ENCODE measurements at places on chromosomes 3 and 15.

DNA sequence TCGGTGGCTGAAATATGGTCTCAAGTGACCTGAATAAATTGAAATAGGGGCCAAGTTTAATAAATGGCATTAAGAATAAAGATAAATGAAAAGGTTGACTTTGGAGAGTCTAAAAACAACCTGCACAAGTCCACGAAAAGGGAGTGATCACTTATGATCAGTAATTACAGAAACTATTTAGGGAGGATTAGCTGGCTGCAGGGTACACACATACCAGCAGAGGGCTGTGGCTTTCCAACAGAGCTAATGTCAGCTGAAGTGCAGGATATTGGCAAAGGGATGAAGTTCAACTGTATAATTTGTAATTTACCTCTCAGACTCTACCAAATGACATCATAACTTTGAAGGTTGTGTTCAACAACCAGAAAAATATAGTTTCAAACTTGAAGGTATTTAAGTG, 86.8 kb downstream of the SYNPR start:
- DNase-seq = no peak

DNA sequence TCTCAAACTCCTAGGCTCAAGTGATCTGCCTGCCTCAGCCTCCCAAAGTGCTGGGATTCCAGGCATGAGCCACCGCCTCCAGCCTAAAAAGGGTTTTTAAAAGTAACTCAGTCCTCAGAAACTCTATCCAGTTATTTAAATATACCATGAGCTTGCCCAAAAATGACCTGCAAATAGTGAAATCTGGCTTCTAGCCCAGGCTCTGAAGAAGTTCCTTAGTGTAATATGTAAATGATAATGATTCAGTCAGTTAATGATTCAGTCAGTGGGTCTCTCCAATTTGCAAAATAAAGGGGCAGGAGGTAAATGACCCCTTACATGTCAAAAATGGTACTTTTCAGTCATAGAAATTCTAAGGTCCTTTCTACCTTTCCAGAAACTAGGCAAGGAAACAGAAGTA, 28.8 kb downstream of the LRRC2 start:
- no peak for DNase-seq

- no peak for DNase-seq
These were observed 171.7 kb downstream of the RORA start for GRCh38 chr15:61057376-61057775.

GRCh38 chr3:153038779-153039178, 123.2 kb upstream of the RAP2B start:
- no peak for DNase-seq

- DNase-seq = no peak
These were observed 12.9 kb downstream of the SPINT1 start for GRCh38 chr15:40856746-40857145.

GRCh38 chr3:16369276-16369675, 104.3 kb downstream of the OXNAD1 start:
- DNase-seq = no peak

GRCh38 chr3:42673082-42673481, 12.3 kb upstream of the KLHL40 start:
- DNase-seq = no peak

DNA sequence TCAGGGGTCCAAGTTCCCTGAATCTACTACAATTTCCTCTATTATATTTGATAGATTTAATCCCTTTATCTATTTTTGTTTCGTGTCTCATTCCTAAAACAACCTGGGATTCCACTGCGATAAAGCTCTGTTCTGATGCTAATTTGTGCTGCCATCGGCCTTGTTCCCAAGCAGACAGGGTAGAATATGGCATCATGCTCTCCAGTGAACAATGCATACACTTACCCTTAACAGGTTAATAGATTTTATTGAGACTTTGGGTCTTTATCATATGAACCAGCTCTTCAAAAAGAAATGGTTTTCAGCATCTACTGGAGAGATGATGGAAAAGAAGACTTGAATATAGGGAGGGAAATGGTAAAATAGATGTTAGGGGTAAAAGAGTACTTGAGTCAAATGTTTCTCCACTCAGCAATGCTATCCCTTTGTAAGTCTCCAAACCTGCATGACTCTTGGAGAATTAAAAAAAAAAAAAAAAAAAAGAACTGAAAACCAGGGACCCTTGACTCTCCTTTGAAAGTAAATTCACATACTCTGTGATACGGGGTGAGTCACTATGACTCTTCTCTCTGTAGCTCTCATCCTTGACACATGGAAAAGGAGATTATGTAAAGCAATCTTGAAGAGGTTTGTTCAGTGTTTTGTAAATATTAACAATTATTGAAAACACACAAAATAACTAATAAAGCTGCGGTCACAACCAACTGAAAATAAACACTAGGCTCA, 268.8 kb downstream of the ZBTB20 start:
- no peak for DNase-seq

DNA sequence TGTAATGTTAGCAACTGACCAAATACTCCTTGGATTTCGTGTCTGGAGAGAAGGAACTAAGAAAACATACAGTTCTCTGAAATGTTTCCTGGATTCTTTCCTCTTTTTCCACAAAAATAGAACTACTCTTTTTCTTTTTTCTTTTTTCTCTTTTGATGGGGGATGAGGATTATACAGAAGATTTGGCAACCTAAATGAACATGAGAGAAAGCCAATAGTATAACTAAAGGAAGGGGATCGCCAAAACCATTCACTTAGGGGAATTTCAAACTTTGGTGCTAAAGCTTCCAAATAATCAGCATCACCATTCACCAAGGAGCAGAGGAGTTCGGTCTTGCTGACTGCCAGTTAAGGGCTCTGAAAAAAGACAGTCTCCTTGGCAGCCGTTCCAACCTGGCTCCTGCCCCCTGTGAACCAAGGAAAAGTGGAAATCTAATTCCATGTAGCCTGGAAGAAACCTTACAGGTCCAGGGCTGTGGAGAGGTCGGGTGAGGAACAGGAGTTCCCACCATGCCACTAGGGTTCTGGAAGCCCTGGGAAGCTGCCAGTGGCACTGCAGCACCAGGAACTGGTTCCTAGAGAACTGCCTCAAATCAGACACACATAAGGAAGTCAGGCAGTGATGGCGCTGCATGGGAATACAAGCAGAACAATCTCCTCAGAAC, 176.9 kb downstream of the TNIK start:
- no peak for DNase-seq

- DNase-seq = no peak
These were observed 10.2 kb upstream of the SKOR1 start for GRCh38 chr15:67815036-67815592.

GRCh38 chr3:138327831-138328230, 1.8 kb downstream of the NME9 start:
- DNase-seq = no peak

GRCh38 chr15:86384186-86384585, 304.5 kb downstream of the AGBL1 start:
- no peak for DNase-seq

- no peak for DNase-seq
These were observed 18.1 kb downstream of the MCF2L2 start for GRCh38 chr3:183410280-183410679.

- DNase-seq = no peak
These were observed 31.2 kb downstream of the ADGRG7 start for GRCh38 chr3:100640633-100641032.

- peak; percentile 58 for DNase-seq
These were observed 22.5 kb downstream of the GLB1 start for GRCh38 chr3:33074217-33075067.

- DNase-seq = no peak
These were observed 2.4 kb upstream of the ADAMTSL3 start for GRCh38 chr15:83651541-83651940.

GRCh38 chr3:37097776-37098175, 76.6 kb downstream of the LRRFIP2 start:
- no peak for DNase-seq

- no peak for DNase-seq
These were observed 343.1 kb upstream of the SEMA6D start for GRCh38 chr15:47374222-47374621.

DNA sequence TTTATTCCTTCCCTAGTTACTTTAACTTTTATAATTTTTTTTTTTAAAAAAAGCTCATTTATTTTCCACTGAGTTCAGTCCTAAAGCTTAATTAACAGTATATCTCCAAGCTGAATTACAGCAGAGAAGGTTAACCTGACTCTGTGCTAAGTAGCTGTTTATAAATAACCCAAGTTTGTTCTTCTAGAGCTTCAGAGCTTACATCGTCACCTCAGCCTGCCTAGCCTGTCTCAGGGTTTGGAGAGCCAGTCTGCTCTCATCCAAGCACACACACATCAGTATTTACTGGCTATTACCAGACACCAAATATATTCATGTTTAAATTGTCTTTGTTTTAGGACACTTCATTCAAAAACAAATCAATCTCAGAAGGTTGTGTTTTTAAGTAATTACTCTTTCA, 154.9 kb downstream of the CDIN1 start:
- DNase-seq = no peak

- no peak for DNase-seq
These were observed 108.0 kb upstream of the SMAD3 start for GRCh38 chr15:66957431-66957720.

- DNase-seq = no peak
These were observed 107.6 kb upstream of the BFSP2 start for GRCh38 chr3:133292296-133292695.

DNA sequence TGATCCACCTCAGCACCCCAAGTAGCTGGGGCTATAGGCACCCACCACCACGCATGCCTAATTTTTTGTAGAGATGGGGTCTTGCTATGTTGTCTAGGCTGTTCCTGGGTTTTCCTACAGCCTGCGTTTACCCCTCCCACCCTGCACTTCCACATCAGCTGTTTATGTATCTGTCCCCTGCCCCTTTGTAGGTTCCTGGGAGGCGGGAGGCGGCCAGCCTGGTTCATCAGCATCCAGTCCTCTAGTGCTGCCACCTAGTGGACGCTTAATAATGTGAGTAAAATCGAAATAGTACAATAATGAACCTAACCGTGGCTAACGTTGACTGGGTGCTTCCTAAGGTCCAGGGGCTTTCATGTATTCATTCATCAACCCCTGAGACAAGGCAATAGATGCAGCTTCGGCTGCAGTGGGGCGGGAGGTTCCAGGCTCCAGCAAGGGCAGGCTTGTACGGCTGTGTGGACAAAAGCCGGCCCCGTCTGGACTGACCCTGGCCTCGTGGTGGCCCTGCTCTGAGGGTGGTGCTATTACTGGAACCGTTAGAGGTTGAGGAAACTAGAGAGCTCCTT, 1.2 kb upstream of the LCTL start:
- DNase-seq = peak; percentile 5

GRCh38 chr15:81524496-81524895, 150.5 kb upstream of the TMC3 start:
- no peak for DNase-seq

GRCh38 chr15:100097342-100098127, 244.2 kb downstream of the ADAMTS17 start:
- no peak for DNase-seq

- DNase-seq = no peak
These were observed 19.4 kb downstream of the PLSCR1 start for GRCh38 chr3:146524961-146525360.

DNA sequence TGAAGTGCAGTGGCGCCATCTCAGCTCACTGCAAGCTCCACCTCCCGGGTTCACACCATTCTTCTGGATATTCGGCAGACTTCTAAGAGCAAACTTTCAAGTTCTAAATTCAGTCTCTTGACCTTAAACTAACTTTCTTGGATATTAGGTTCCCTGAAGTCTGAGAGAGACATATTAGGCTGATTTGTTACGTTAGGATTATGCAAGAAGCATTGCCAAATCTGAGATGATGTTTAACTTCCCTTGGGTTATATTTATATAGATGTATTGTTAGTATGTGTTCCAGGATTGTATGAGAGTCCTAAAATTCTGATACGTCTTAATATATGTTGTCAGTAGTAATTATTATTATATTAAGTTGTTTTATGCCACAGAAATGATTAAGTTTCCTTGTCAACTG, 80.1 kb downstream of the SLC6A1 start:
- no peak for DNase-seq

GRCh38 chr15:90836296-90836871, 32.0 kb upstream of the FURIN start:
- DNase-seq = no peak

GRCh38 chr15:50119063-50120040, at the start of gene ATP8B4:
Gene ATP8B4, minus strand, starts transcription at chr15:50119233. Its CDS starts 12,267 bp downstream, at chr15:50106966.
- DNase-seq = no peak

DNA sequence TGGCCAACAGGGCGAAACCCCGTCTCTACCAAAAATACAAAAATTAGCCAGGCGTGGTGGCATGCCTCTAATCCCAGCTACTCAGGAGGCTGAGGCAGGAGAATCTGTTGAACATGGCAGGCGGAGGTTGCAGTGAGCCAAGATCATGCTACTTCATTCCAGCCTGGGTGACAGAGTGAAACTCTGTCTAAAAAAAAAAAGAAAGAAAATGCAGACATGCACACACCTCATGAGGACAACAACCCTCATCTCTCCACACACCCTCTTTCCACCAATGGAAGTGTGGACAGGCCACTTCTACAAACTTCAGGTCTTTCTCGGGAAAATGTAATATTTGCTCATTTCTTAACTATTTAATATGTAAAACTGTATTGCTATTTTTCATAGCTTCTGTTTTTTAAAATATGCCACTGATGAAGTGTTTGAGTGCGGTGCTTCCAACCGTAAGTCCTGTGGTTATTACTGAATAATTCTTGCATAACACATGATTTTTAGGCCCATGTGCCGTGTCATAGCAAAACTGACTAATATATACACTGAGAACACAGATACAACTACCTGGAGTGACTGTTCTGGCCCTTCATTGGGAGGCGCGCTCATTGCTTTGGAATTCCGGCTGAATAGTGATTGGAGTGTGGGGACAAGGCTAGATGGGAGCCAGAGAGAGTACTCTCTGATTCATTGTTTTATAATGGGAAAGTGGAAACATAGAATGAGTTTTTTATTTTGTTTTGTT, 23.1 kb downstream of the LRRC31 start:
- no peak for DNase-seq

GRCh38 chr15:85745023-85745422, 49.7 kb downstream of the KLHL25 start:
- DNase-seq = no peak

DNA sequence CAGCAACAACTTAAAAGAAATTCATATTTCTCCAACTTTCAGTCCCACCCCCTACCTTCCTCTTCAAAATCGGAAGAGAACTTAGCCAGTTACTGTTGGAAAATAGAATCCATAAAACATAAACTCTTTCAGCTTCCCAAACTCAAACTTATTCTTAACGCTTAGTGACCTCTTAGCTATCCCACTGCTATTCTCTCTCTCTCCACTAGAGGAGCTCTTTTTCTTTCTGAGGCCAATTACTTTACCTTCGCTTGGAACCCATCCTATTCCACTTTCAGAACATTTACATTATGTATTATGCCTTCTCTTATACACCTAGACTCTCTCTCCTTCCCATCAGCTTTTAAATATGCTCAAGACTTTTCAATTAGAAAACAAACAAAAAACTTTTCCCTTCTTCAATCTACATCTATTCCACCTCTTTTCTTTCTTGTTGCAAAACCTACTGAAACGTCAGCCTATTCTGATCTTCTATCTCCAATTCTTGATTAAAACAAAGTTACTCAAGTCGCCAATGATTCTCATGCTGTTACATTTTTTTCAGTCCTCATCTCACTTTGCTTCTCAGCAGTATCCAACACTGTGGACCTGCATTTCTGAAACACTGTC, 13.4 kb upstream of the GHSR start:
- DNase-seq = no peak

Data from stimulated activated CD8-positive, alpha-beta memory T cell treated with anti-CD3 and anti-CD28 coated beads, Interleukin-7, amount 100 ng/mL, for 48 hours (primary cell).